Kidney epithelial cell (primary cell): ENCODE measurements at places on chromosomes 11 and 22.

DNA sequence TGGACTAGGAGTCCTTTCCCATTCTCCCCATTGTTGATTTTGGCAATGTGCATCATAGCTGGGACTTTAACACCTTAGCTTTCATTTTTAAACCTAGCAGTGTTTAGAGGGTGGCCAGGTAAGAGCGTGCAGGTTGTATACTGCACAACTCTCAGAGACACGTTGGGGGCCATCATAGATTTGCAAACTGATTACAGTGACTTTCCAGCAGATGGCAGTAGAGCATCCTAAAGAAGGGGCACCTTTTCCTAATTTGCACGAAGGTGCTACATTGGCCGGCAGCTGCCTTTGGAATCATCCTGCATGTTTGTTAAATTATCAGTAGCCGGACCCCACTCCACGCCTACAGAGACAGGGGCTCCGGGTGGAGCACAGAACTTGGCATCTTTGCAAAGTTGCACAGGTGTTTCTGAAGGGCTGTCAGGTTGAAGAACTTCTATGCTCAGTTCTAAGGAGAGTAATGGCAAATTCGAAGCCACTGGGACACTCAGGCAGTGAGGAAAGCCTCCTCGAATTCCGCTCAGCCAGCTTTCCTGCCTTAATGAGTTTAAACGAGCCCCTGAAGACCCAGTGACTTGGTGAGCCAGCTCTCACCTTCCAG, 7.7 kb downstream of the LHFPL7 start:
- DNase-seq = no peak

- no peak for DNase-seq
Measured at GRCh38 chr11:129946965-129947364, 51.6 kb upstream of the NFRKB start.

DNA sequence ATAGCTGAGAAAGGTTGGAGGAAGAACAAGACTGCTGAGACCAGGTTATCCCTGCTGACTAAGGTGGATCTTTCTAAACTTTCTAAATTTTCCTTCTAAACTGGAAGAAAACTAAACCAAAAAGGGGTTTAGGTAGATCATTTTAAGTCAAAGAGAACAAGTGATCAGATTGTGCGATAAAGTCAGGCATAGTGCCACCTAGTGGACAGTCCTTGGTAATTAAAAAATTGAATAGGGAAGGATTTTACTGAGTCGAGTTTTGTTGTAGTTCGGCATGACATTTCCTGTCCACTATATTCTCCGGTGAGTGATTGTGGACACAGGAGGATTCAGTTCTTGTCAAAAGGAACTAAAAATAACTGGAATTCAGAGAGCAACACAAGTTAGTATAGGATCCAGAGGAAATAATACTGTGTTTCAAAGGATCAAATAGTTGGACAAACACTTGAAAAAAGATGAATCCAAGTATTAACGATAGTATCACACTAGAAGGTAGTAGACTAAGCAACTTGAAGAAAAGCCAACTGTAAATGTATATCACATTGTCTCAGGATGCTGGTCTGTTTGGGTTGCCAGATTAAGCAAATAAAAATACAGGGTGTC, 1236.4 kb downstream of the FAM181B start:
- no peak for DNase-seq

GRCh38 chr22:39706376-39707140, 136.0 kb downstream of the CACNA1I start:
- DNase-seq = no peak

DNA sequence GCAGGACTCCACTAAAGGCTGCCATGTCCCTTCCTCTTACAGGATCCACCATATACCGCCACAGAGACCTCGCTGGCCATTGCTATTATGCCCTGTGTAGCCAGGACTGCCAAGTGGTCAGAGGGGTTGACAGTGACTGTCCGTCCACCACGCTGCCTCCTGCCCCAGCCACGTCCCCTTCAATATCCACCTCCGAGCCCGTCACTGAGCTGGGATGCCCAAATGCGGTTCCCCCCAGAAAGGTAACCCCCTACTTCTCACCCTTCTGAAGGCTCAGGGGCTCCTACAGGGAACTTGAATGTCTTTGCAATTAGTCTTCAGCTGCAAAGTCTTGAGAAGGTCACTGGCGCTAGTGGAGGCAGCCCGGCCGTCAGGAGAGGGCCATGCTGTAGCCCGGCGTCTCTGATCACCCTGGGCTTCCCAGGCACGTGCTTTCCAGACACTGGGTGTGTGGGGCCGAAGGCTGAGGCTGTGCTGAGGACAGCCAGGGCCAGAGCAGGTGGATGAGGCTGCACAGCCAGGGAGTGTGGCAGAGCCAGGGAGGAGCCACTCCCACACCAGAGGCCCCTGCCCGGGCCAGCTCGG, 30.0 kb upstream of the MUC5B start:
- DNase-seq = no peak

- DNase-seq = no peak
Measured at GRCh38 chr11:132332521-132332920, 962.1 kb downstream of the NTM start.
